Activated B cell treated with CpG ODN at 0.5 μM for 24 hours (primary cell): ENCODE measurements at places on chromosomes 6 and 20. TPM values are rescaled to one million over a fixed set of nuclear protein-coding genes. Genes with fewer than 3 reads are reported as not detected.

DNA sequence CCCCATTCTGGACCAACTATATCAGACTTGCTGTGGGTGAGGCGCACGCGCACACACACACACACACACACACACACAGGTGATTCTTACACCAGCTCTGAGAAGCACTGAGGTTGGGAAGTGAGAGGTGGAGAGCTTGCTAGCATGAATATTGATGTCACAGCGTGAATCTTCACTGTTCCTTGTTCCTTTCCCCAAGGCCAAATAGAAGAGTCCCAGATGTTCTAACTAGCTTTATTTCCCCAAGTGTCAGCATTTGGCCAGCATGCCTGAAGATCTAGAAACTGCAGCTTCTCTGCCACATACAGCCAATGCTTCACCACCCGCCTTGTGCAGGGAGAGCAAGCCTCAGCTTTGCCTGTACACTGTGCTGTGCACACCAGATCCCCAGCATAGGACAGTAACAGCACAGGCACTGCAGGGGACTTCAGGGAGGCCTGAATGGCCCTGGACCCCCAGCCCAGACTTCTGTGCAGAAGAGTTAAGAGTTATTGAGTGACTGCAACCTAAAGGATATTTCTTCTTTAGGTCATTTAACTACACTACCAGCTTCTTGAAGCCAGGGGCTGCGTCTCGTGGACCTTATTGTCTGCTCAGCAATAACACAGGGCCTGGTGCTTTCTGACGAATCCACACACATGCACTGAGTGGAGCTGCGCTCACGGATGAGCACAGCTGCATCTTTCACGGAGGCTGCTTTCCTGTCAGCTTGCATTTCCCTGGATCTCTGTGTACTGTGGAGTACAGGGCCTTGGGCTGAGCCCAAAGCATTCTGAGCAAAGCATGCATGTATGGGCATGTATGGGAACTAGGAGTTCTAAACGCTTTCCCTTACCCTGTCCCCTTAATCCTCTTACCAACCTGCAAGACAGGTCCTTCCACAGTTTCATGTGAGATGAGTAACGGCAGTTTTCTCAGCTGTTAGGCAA lies 13.9 kb upstream of the CD93 start:
- no peak for DNase-seq

The ISM1 gene
- not detected in 2 replicates for total RNA-seq

DNA sequence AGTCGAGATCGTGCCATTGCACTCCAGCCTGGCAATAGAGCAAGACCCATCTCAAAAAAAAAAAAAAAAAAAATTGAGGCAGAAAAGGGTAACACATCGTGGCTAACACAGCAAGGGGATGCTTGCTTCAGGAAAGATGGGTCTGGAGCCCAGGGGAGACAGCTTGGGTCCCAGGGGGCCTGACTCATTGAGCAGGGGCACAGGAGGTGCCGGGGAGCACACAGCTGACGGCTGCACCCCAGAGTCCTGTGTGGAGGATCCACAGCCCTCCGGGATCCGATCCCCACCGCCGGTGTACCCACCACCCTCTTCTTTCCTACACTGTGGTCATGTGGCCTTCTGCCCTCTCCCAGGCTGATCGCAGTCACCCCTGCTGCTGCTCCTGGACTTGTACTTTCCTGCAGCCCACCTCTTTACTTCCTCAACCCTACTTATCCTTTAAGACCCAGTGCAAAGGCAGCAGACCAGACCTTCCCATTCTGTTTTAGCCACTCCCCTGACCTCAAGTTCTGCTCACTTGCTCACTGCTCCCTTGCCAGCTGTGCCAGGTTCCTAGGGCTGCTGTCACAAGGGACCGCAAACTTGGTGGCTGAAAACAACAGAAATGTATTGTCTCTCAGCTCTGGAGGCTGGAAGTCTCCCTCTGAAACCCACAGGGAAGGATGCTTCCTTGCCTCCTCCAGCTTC lies 17.6 kb upstream of the EZR start:
- DNase-seq: no peak

- DNase-seq: no peak
These were observed 12.5 kb upstream of the FERMT1 start for GRCh38 chr20:6135347-6135746.

GRCh38 chr20:62754122-62754990 lies 41.9 kb upstream of the MRGBP start:
- DNase-seq: no peak

DNA sequence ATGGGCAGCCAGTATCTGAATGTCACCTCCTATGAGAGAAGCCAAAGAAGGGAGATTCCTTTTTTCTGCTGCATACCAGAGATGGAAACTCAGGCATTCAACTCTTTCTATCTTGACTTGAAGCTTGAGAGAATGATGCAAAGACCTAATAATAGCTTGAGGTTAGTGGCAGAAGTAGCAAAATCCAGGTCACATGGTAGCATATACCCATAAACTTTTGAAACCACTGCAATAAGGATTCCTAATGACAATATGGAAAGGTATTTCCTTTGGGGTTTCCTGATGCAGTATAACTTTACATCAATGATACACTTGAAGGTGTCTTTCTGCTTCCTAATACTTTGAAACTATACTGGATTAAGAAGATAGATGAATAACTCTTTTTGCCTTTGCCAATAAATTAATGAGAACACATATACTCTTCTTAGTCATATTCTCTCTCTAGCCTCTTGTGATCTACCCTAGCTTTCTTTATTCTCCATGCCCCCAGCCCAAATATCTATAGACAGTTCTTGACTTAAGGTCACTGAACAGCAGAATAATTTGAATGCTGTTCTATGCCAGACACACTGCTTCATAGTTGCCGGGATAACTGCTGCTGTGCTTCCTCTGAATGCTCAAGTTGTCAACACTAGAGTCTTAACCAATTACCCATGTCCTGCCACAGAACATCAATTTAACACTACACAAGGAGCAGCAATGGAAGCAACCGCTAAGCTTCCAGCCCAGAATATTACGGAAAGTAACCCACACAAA lies 155.5 kb upstream of the SIM1 start:
- no peak for DNase-seq

The MUC21 gene
- not detected in 2 replicates for total RNA-seq

The TINAG gene
- not detected in 2 replicates for total RNA-seq

- DNase-seq: no peak
These were observed 9.2 kb upstream of the GUCA1A start for GRCh38 chr6:42163981-42164380.

DNA sequence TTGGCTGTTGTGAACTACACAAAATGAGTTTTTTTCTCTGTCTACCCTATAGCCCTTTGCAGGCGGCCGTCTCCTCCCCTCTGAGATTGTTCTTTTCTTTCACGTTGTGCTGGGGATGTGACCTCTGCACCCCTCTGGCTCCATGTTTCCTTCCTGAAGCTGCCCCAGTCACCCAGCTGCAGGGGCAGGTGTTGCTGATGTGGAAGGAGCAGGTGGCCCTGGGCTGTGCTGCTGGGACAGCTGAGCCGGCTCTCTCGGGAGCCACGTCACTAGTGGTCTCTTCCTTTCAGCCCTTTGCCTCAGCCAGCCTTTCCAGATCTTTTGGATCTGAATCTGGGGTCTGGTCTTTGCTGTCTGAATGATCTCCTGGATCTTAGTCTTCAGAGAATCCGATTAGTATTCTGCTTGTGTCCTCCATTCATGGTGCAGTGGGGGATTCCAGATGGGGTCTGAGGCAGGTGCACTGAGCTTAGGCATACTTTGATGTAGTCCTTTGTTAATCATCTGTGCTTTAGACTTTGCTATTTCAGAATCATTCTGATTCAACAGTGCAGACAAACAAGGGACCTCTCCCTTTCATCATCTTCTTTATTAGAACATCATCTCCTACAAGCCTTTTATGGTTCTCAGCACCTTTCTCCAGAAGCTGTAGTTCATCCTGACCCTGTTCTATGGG lies 31.4 kb downstream of the TMEM181 start:
- DNase-seq: no peak

The BACH2 gene
- 79.6 and 90.4 TPM in 2 replicates for total RNA-seq

- no peak for DNase-seq
These were observed 166.1 kb upstream of the AKAP12 start for GRCh38 chr6:151073701-151074100.

DNA sequence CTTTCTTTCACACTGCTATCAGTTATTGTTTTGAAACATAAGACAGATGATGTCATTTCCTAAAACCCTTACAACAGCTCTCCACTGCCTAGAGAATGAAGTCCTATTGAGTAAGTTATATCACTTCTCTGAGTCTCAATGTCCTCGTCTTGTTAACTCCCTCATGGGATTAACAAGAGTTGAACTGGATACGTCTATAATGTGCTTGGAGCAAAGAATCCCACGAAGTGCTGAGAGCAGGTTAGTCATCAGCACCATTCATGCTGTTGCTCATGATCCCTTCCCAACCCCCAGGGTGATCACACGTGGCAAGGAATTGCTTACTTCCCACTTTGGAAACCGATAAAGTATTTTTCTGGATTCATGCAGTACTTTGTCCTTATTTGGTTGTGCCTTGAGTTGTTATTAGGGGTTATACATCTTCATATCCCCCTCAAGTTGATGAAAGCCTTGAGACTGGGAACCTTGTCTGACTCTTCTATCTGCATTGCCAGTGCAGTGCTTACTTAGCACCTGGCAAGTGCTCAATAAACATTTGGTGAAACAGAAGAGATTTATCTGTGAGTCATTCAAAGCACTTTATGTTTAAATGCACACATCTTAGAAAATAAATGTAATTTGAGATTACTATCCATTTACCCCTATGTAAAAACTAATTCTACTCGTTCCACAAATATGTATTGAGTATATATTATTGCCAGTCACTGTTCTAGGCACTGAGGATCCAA lies 487.5 kb downstream of the EPM2A start:
- DNase-seq: no peak

DNA sequence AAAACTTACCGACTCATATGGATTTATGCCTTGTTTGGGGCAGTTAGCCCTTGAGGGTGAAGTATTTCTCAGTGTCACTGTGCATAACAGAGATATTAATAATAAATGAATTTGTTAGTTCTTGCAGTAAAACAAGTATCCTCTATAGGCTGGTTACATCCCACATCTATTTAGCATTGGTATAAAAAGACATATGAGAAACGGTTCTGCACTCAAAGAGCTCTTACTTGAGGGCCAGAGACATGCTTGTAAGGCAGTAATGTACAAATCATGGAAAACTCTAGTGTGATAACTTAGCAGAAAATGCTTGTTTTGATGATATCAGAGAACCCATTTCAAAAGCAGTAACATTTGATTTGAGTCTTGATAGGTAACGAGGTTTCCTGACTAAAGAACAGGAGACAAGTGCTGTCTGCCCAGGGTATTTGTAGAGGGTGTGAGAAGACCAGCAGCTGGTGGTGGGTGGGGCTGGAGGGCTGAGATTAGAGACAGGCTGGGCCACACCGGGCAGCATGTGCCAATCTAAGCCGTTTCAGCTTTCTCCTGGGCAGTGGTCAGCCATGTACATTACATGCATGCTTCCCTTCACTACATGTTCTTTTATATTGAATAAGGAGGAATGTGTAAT lies 46.3 kb downstream of the TULP4 start:
- DNase-seq: no peak

The PSMB9 gene
- total RNA-seq: 198 and 223 TPM in 2 replicates

DNA sequence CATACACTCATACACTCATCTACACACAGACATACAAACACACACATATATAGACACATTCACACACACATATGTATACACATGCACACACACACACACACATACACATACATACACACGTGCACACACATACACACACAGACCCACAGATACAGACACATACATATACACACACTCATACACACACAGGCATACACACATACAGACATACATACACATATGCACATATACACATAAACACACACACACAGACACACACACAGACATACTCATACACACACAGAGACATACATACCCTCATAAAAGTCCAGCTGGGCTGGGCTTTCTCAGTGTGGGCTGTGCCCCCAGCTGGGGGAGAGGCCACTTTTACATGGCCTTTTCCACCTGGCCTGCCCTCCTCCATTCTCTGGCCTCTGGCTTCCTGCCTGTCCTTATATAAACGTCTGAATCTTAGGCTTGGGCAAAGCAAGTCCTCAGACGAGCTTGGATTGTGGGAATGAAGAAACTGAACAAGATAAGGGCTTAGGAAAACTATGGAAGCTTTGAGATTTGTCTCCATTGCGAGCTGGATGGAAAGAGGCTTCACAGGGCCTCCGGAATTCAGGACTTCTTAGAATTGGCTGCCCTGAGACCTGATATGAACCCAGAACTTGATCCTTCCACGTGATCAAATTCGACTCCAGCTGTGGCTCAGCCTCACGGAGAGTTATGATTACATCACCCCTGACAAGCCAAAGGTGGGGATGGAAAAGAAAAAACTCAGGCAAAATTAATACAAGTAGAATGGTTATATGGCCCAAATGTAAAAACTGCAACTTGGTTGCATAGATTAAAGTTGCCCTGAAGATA lies 22.5 kb upstream of the CST3 start:
- DNase-seq: no peak

The UBE2C gene
- 2.4 and 3.3 TPM in 2 replicates for total RNA-seq

GRCh38 chr6:167963589-167964057 lies 33.8 kb upstream of the KIF25 start:
- DNase-seq: no peak

- no peak for DNase-seq
These were observed 9.6 kb upstream of the IL17A start for GRCh38 chr6:52176550-52176949.

The PRL gene
- total RNA-seq: not detected in 2 replicates

The TBCC gene
- 41.5 and 41.7 TPM in 2 replicates for total RNA-seq
